Glutamatergic neuron (in vitro differentiated cells): ENCODE measurements at places on chromosomes 11 and 22. TPM values are rescaled to one million over a fixed set of nuclear protein-coding genes. Genes with fewer than 3 reads are reported as not detected.

DNA sequence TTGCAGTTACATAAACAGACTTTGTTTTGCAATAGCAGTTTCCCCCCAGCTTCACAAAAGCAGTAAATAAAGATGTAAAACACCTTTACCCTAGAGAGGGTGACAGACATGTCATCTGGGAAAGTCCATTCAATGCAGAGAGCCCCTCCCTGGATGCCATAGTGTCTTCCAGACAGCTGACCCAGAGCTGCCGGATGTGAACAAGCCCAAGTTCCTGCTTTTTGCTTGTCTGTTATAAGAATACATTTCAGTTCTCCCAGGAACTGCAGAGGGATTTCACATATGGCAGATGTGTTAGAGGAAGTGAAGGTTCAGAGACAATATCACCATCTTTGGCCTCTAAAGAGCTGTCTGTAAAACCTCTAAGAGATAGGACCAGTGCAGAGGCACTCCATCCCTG is 48.9 kb downstream of the RELT start:
- DNase-seq: no peak

GRCh38 chr11:128745311-128746136 is 51.7 kb downstream of the FLI1 start:
- DNase-seq: no peak

- DNase-seq: no peak
Observed at GRCh38 chr11:313787-314553, at the start of gene IFITM1. Gene IFITM1 (plus strand): TSS chr11:314040. CDS start chr11:314171, 131 bp downstream.

GRCh38 chr22:17194213-17194612 is 25.0 kb downstream of the ADA2 start:
- DNase-seq: no peak

DNA sequence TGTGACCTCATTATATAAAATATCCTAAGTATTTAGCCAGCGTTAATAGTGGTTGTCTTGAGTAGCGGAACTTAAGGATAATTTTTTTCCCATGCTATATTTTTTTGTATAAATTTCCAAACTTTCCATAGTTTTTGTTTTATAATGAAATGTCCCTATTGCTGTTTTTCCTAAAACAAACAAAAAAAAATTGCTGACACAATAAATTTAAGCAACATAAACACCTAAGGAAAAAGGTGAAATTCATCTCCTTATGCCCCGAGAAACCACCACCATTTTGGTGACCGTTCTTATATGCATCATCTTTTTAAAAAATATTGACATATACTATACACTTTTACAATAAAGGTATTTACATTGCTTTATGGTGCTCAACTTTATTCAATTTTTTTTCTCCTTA is 708.8 kb upstream of the ANO5 start:
- DNase-seq: no peak

- DNase-seq: no peak
Observed at GRCh38 chr11:134414766-134415765, 3.0 kb upstream of the B3GAT1 start.

- no peak for DNase-seq
Observed at GRCh38 chr11:76935042-76935441, 74.3 kb downstream of the ACER3 start.

- DNase-seq: no peak
Observed at GRCh38 chr22:32649515-32650200, 151.8 kb upstream of the TIMP3 start.

- DNase-seq: no peak
Observed at GRCh38 chr11:126492331-126493082, 137.0 kb downstream of the ST3GAL4 start.

DNA sequence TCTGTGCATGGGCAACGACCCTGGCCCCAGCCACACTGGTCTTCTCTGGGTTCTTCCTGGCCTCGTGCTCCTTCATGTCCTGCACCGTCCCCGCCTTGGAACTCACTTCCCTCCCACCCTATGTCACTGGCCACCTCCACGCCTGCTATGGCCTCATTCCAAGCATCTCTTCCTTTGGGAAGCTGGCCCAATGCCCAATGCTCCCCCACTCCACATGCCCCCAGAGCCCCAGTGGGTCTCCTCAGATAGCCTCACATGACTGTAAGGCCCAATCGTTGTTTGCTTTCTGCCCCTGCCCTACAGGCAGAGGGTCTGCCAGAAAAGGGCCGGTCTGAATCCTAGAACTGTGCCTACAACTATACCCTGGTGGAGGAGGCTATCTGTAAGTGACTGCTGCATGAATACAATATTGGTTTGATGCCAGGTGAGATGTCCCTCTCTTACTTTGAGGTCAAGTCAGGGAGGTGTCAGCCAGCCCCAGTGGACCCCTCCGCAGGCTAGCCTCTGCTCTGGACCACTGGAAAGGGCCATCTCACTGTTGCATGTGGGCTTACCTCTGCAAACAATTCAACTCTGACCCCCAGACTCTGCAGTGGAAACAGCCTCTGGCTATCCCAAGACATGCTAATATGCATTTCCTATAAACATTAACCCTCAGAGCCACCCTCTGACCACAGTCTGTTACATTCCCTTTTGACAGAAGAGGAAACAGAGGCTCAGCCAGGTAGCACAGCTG is 2.1 kb upstream of the GNAZ start:
- DNase-seq: no peak

GRCh38 chr11:105158436-105158835 is 18.9 kb upstream of the CARD18 start:
- DNase-seq: no peak

- DNase-seq: no peak
Observed at GRCh38 chr22:45910928-45911467, 66.0 kb downstream of the WNT7B start.

DNA sequence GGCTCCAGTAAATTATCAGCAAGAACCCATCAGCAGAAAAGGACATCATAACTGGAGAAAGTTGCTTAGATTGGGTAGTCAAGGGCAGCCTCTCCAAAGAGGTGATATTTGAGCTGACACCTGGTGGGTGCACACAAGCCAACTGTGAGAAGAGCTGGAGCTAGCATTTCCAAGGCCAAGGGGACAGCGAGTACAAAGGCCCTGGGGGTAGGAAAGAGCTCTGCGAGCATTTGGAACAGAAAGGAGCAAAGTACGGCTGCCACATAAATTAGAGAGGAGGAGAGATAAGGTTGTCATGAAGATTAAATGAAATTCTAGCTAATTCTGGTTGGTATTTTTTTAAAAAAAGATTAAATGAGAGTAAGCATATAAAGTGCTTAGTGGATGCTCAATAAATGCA is 21.7 kb upstream of the SMCO4 start:
- DNase-seq: no peak

DNA sequence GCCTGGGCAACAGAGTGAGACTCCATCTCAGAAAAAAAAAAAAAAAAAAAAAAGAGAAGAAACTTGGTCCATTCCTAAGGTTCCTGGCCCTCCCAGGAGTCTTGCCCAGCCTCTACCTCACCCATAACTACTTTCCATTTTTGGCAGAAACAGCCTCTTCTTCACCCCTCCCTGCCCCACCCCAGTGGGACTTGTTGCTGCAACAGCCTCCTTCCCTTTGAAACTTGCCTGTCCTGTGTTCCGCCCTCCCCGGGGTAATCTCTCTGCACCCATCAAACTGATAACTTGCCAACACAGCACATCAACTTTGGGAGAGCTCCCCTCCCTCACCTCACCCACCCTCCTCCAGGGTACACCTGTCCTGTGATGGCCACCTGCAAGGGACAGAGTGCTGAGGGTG is 10.0 kb upstream of the FAM83F start:
- no peak for DNase-seq

- DNase-seq: no peak
Observed at GRCh38 chr11:904380-904779, 6.2 kb downstream of the CHID1 start.

The ADM2 gene
- 37.6 TPM for total RNA-seq

The DERL3 gene
- 1.2 TPM for total RNA-seq

DNA sequence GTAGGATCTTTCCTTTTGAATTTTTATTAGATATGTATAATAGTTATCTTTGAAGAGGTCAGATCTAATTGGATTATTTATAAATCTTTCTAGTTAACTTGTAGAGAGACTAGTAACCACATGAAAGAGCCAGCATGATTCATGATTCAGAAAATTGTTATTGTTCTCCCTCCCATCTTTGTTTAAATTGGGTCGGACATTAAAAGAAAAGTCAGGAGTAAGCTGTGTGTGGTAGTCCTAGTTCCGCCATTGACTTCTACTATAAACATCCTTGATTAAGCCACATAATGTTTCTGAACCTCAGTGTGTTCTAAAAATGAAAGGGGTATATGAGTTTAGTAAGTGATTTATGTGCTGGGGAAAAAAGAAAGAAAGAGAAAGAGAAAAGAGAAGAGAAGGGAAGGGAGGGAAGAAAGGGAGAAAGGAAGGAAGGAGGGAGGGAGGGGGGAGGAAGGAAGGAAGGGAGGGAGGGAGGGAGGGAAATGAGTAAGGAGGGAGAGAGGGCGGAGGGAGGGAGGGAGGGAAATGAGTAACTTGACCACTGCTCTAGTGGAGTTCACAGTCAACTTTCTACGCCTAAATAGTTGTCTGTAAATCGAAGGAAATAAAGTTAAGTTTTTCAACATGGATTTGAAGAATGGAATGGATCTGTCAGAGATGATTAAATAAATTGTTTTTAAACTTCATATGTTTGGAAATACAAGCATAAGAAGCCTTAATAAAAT is 32.9 kb downstream of the SIK2 start:
- DNase-seq: no peak

DNA sequence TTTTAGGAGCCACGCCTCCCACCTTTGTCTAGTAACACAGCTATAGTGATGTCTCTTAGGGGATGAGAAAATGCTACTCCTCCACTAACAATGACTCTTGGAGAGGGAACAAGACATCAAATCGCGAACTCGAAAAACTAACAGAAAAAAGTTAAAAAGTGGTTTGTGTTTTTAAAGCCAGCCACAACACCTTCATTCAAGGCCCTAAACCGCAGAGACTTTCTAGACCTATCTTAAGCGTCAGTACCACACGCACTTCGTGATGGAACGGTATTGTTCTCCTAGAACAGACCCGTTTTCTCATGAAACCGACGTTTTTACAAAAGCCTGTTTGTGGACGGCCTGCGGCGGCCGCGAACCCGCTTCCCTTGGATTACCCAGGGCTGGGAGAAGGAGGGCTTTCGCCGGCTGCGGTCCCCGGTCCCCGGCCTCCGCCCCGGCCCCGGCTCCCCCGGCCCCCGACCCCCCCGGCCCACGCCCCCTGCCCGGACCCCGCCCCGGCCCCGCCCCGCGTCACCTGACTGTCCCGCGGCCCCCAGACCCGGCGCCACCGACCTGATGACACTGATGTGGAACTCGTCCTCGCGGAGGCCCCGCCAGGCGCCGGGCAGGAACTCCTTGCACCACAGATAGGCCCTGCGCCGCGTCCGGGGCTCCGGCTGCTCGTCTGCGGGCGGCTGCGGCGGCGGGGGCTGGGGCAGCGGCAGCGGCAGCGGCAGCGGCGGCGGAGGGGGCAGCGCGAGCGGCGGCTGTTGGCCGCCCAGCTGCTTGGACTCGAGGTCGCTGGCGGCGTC is 718 bp downstream of the CHKA start:
- peak; percentile 82 for DNase-seq

The NOL12 gene
- 9.9 TPM for total RNA-seq

The HBG1 gene
- not detected for total RNA-seq

- DNase-seq: no peak
Observed at GRCh38 chr11:70027451-70027850, 50.7 kb upstream of the ANO1 start.

DNA sequence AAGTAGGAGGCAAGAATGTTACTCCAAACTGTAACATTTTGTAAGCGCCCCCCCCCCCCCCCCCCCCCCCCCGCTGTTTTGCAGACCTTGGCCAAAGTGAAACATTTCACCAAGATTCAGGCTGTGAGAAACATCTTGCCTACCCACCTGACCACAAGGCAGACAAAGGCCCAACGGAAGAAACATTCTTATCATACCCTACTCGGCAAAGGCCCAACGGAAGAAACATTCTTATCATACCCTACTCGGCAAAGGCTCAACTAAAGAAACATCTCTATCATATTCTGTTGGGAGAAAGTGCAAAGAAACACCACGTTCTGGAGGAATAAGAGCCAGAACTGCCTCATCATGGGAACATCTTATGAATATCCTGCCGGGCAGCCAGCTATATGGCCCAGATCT is 117.1 kb downstream of the JRKL start:
- no peak for DNase-seq

The C22orf42 gene
- total RNA-seq: not detected

DNA sequence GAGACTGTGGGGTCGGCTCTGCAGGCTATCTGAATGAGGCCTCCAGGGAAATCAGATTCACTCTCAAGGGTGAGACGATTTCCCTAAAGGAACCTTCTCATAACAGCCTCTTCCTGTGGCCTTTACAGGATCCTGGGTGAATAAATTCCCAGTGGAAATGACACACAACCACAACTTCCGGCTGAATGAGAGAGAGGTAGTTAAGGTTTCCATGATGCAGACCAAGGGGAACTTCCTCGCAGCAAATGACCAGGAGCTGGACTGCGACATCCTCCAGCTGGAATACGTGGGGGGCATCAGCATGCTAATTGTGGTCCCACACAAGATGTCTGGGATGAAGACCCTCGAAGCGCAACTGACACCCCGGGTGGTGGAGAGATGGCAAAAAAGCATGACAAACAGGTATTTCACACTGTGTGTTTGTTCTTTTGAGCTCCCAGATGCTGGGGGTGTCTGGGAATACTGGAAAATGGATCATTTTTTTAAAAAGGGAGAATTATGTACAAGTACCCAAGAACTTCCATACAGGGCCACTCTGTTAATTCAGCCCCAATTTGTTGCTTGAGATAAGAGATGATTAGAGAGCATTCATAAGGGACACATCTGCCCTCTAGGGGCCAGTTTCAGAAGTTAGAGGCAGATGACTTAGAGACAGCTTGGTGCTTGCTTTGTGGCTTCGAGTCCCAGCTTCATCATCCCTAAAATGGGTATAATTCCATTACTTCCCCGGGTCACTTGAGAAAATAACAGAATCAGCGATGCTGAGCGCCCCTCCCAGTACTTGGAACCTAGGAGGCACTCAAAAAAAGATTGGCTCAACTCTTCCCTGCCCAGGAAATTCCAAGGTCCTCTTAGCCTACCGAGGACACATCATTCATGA is 10.2 kb downstream of the SERPIND1 start:
- no peak for DNase-seq

- DNase-seq: no peak
Observed at GRCh38 chr11:61569701-61570100, 11.2 kb downstream of the SYT7 start.

DNA sequence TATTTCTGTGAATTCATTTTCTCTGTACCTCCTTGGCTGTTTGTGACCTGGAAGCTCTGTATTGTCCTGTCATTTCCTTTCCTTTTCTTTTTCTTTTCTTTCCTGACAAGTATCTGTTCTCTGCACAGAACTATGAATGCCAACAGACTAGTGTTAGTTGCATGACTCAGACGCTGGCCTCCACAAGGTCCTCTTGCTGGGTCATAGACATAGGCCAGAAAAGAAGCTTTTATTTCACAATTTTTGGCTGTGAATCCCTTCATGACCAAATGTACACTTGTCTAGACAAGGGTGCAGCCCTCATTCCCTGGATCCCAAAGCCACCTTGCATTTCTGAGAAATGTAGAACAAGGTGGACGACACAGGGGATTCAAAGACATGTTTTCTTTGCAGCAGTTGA is 104.1 kb upstream of the MTNR1B start:
- DNase-seq: no peak
